ENCODE measurements at places on chromosomes 2 and 18.

DNA sequence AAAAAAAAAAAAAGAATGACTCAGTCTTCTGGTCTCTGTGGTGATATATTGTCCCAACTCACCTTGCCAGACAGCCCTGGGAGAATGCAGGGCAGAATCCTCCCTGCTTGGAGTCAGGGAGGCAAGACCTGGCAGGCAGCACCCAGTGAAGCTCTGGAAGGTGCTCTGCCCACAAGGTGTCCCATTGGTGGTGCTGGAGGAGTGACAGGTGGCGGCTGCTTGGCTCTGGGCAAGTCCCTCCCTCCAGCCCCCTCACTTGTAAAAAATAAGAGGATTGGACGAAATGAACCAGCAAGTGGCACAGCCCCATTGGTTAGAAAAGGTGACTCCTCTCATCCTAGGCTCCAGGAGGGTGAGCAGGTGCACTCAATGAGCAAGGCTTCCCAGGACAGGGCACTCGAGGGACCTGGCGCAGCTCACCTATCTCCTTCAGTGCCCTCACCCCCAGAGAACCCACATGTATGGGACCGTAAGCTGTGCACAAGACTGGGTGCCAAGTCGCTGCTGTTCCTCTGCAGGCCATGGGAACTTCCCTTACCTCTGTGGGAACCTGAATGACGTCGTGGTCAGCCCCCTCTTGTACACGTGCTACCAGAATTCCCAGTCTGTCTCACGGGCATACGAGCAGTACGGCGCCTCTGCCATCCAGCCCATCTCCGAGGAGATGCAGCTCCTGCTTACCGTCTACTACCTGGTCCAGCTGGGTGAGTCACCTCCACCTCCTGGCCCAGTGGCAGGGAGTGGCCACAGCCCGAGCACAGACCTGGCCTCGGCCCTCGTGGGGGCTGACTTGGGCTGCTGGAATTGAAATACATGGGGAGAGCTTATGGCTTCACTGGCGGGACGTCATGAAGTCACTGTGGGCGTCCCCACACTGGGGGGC, 54.6 kb downstream of the GREB1 start:
- DNase-seq = no peak

DNA sequence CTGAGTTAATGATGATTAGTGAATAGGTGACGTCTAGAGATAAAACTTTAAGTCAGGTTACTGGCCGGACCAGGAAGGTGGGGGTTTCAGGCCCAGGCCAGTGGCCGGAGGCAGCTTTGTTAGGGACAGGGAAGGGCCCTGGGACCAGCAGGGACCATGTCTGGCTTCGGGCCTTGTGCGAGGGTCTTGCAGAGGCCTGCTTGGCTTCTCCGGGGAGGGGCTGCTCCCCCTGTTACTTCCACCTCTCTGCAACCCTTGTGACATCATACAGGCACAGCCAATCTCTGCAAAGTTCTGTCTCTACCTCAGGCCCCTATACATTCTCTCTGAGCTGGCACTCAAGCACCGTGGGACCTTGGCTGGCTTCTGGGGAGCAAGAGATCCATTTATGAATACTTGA, at the start of gene ALLC:
TSS of gene ALLC (plus strand) at position 320 of the 400 bp plus-strand sequence. CDS start 12,958 bp downstream, outside the sequence.
- no peak for DNase-seq

- no peak for DNase-seq
Observed at GRCh38 chr2:218312267-218312756, 20.0 kb upstream of the TMBIM1 start.

DNA sequence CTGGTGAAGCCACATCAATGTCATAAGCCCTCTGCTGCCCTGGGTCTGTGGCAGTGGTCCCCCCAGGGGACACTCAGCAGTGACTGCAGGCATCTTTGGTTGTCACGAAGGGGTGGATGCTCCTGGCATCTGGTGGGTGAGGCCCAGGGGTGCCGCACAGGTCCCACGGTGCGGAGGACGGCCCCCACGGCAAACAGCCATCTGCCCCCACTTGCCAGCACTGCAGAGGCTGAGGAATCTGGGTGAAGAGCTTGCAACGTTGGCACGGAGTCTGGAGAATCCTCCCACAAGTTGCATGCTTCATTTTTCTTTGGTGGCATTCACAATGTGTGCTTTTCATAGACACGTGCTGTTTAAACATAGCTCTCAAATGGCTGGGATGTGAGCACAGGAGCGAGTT, 105.1 kb upstream of the PXDN start:
- DNase-seq = no peak

DNA sequence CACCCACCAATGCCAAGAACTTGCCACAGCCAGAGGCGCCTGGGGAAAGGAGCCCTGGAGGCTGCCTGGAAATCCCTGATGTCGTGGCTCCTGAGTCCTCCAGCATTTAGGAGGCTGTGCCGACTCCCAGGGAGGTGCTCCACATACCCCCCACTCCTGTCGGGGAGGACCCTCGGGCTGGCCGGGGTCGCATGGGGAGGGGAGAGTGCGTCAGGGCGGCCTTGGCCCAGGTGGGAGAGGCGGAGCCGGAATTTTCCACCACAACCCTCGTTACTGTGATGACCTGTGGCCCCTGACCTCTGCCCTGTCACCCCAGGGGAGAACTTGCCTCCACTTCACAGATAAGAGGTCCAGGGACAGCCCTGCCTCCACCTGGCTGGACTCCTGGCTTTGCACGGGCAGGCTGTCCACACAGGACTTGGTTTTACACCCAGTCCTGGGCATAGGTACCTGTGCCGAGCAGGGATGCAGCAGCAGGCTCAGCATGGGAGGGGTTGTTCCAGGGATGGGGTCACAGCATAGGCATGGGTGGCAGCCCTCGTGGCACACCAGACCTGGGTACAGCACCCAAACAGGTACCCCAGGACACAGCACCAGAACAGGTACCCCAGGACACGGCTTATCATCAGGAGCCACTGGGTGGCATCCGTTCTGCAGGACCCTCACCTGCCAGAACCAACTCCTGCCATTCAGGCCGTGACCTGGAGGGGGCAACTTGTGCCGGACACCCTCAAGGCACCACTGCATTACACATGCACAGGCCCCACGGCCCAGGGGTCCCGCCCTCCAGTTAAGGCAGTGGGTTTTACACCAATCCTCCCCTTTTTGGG, 12.3 kb upstream of the AGXT start:
- no peak for DNase-seq

DNA sequence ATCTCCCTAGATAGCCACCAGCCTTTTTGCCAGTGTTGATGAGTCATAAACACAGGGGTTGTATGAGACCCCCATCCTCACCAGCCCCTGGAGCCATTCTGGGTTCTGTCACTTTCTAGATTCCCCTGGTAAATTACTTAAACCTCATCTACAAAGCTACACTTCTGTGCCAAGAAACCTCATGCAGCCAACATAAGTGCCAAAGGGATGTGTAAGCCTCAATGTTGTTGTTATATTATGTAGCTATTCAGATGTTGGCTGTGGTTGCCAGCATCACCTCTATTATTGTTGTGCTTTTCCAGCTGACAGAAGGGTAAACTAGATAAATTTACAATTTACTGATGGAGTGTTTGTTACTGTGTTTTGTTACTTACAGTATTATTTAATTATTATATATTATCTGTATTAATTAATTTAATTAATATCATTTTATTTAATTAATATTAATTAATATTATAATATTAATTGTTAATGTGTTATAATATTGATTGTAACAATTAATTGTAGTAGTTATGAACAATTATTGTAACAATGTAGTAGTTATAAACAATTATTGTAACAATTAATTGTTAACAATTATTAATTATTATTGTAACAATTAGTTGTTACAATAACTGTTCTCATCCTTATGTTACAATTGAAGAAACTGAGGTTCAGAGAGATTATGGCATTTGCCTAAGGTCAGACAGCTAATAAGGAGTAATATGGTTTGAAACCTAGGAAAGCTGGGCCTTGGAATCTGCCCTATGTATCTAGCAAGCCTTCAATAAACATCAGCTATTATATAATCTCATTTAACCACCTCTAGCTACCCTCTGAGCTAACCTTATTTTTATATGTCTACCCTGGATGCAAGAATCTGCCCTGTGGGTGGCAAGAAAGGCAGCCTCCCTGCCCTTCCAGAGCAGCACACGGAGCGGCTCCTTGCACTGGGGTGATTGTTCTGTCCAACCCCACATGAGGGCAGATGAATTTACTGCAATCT, 36.1 kb downstream of the PSTPIP2 start:
- no peak for DNase-seq

- no peak for DNase-seq
Observed at GRCh38 chr2:17822445-17823117, 6.3 kb downstream of the MSGN1 start.

Measured in GM12892 (cell line).